ENCODE measurements at places on chromosomes 7 and 10.

DNA sequence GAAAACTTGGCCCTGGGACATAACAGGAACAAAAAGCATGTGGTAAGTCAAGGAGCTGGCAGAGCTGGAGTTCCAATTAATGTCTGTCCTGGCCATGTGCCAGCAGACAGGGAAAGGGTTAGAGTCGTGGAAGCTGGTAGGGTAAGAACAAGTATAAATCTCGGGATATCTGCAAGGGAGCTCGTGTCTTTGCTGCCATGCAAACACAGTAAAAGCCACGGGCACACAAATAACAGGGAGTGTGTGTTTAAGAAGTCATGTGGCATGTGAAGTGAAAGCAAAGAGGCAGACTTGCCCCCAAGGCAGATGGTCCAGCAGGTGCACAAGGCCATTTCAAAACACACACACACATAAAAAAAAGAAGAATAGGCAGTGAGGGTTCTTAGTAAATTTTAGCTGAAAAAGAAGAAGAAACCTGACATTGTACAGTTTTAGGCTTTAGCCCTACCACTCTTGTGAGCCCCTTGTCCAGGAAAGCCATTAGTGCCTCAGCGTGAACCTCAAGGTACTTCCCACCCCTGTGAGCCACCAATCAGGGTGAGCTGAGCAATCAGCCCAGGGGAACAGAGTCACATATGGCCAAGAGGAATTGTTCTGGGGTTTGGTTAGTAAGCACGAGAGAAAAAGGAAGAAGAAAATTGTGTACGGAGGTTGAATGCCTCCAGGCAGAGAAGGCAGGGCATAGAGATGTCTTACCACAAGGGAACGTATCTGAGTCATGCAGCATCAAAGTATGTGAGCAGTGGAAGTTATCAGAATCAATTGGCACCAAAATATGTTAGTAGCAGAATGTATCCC lies 32.8 kb upstream of the ARHGAP12 start:
- no peak for DNase-seq

- DNase-seq: peak; percentile 1
These were observed 500.1 kb upstream of the KLF6 start for GRCh38 chr10:4285121-4285520.

DNA sequence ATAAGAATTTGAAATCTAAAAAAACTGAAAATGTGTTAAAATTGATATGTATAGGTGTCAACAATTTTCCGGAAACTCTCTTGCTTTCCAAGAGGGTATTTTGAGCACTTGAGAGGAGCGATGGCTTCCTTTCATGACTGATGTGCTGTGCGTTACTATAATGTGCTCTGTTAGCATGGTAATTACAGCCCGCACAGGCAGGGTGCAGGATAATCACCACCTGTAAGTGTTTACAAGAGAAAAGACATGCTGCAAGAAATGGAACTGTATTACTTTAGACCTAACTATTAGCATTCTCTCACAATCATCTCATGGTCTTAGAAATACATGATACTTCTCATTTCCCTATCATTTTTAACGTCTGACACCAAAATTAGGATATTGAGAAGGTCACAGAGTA lies 92.4 kb upstream of the ADARB2 start:
- DNase-seq: no peak

- DNase-seq: no peak
These were observed 158.3 kb upstream of the KCND2 start for GRCh38 chr7:120114626-120115025.

- DNase-seq: no peak
These were observed 49.4 kb upstream of the OCM start for GRCh38 chr7:5831196-5831595.

DNA sequence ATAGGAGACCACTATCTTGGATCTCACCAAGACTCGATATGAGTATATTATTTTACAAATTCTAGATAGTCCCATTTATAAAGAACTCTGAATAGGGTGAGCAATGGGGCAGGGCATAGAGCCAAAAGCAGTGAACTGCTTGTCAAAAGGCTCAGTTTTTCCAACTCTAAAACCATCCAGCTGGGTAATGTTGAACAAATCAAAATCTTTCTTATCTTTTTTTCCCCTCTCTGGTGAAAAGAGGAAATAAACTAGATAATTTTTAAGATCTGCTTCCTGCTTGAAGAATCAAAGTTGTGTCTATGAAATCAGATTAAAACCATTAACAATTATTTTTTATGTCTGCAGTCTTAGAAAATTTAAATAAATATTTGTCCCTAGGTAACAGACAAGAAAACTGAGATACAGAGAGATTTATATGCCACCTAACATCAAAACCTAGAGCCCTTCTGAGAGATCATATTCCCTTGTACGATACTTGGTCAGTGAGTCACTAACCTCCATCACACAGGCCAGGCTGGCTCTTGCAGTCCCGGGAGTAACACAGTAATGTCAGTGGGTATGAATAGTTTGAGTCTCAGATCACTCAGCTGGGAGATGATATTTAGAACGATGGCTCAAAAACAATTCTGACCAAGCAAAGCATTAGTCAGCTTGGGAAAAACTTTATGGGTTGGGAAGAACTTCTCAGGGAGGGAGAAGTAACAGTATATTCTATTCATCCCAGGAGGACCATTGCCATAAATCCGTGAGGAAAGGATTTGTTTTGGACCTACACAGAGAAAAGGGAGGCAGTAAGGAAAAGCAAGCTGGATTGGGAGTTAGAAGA lies 178.8 kb downstream of the REEP3 start:
- DNase-seq: no peak

DNA sequence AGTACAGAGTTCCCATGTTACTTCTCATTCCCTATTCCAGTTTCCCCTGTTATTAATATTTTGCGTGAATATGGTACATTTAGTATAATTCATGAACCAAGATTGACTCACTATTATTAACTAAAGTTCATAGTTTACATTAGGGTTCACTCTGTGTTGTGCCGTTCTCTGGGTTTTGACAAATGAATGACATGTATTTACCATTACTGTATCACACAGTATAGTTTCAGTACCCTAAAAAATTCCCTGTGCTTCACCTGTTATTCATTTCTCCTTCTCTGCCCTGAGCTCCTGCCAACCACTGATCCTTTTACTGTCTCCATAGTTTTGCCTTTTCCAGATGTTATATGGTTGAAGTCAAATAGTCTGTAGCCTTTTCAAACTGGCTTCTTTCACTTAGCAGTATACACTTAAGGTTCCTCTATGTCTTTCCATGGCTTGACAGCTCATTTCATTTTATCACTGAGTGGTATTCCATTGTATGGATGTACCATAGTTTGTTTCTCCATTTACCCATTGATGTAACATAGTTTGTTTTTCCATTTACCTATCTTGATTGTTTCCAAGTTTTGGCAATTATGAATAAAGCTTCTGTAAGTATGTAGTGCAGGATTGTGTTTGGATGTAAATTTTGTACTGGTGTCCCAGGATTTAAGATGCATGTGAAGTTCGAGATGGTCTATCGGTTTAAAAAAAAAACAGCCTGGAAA lies 58.8 kb downstream of the CDK14 start:
- DNase-seq: no peak

GRCh38 chr10:132420981-132421846 lies 24.2 kb downstream of the PWWP2B start:
- DNase-seq: no peak

GRCh38 chr10:4024516-4025245 lies 239.7 kb upstream of the KLF6 start:
- DNase-seq: no peak

DNA sequence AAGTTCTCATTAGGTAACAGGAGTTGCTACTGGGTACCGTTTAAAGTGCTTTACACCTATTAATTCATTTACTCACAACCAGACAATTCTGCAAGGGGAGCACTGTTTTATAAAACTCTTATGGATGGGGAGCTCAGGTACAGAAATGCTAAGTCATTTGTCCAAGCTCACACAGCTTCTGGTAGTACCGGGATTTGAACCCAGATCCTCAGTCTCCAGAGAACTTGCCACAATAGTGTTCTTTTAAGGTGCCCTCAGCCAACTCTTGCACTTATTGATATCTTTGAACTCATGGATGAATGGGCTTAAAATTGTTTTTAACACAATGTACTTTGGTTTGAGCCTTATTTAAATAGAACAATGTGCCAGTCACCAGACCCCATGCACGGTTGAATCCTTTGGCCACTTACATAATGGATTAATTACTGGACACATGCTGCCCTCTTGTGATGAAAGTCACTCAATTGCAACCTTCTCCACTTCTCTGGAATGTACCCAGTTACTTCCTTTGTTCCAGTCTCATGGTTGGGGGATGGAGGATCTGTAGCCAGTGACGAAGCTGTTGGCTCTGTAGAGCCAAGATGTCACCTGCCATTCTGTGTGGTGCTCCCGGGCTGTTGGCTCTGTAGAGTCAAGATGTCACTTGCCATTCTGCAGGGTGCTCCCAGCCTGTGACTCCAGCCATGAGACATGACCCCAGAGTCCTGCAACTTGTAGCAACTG lies 65.6 kb downstream of the NOD1 start:
- DNase-seq: no peak

- no peak for DNase-seq
These were observed 76.2 kb upstream of the CCDC71L start for GRCh38 chr7:106737202-106737562.

- no peak for DNase-seq
These were observed 230.0 kb upstream of the HABP2 start for GRCh38 chr10:113322843-113323242.

DNA sequence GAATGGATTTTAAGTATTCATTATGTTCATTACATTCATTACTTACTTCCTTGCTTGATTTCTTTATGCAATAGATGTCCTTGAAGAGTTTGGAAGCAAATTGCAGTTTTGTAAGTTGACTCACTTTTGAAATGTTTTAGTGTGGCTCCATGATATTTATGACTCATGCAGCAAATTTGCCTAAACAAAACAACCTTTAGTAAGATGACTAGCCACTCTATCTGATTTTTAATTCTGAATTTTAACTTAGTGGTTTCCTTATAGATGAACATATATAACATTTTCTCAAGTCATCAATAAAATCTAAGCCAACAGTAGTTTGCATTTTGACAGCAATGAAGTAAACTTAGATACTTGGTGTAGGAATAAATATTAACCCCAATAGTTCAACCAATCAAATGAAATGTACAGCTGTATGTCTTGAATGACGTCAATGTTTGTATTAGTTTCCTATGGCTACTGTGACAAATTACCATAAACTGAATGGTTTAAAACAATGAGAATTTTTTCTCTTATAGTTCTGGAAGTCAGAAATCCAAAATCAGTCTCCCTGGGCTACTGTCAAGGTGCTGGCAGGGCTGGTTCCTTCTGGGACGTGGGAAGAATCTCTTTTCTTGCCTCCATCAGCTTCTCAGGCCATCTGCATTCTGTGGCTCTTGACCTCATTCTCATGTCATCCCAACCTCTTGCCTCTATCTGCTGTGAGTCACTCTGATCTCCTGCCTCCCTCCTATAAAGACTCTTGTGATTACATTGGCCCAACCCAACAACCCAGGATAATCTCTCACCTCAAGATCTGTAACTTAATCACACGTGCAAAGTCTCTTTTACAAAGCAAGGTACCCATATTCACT lies 73.4 kb downstream of the AHR start:
- DNase-seq: no peak

DNA sequence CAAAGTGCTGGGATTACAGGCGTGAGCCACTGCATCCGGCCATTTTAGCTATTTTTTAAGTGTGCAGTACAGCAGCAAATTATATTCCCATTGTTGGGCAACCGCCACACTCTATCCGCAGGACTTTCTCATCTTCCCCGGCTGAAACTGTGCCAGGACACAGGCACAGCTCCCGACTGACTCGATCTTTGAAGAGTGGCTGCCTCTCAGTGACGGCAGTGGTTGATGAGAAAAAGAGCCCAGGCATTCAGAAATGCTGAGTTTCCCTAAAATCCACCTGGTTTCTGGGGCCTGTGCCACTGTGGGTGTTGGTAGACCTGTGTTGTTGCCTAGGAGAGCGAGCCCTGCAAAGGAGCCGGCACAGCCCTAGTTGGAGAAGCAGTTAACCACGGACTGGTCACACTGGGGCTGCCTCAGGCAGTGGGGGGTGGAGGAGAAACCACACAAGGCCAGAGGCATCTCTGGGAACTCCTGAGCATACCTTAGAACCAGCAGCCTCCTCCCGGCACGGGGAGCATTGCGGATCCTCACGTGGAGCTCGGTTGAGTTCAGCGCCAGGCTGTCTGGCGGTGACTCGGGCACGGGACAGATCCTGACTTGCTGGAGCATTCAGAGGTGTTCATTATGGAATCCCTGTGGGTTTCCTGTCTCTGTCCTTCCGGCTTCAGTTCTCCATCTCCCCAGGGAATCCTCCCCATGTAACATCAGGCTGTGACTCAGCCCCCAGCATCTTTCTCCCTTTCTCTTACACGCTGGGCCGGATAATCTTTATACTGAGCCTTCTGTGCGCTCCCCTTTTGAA lies 16.2 kb downstream of the PFKFB3 start:
- DNase-seq: no peak

DNA sequence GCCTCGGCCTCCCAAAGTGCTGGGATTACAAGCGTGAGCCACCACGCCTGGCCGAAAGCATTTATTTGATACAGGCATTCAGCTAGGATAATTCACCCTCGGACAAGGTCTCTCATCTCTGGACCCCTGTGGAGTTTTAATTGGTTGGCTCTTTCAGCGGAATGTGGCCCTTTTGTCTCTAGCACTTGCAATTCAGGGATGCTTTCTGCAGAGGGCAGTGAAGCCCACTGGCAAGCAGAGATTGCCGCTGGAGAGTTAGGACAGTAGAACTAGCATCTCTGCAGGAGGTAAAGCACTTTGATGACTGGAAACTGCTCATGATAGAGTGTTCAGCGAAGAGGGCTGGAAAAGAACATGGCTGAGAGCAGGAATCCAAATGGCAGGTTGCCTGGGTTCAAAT lies 62.0 kb downstream of the SUFU start:
- DNase-seq: no peak

- no peak for DNase-seq
These were observed 68.3 kb downstream of the CREB5 start for GRCh38 chr7:28480595-28480994.

DNA sequence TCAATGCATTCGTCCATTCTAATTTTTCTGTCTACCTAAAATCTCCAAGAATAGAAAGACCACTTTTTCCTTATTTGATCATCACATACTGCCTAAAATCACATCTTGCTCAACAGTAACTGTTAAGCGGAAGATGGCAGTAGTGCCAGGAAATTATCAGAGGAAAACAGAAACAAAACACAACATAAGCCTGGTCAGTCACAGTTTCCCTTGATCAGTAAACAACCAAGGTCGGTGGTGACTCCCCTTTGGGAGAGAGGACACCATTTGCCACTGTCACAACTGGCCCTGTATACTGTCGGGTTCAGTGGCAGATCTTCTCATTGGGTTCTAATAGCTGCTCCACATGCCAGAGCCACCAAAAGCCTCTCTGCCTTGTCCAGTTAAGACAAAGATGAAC lies 106.6 kb downstream of the PLXNA4 start:
- no peak for DNase-seq

DNA sequence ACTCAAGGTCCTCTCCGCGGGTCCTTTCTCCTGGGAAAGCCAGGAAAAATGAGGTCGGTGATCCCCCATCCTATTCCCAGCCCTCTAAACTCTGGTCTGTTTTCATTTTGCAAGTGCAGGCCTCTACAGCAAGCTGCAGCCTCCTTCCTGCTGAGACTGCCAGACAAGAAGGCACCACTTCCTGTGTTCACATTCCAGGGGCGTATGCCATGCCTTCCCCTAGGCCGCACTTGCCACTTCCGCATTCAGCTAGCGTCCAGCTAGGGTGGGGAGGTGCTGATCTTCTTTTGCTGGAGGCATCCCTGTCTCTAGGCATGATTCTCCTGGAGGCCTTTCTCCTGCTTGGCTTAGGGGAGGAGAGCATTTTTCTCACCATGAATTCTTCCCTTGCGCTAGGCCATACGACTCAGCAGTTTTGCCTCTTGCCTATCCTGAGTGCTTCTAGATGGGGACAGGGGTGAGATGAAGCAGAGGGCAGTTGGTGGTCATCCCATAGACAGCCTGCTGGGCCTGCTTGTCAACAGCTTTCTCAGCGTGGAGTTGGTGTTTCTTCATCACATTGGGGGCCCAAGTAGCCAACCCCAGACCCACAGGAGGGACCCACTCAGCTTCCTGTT lies 328.9 kb downstream of the RPS24 start:
- DNase-seq: no peak

All from CD4-positive, alpha-beta memory T cell (primary cell).